ENCODE measurements at places on chromosomes 7 and 10.

DNA sequence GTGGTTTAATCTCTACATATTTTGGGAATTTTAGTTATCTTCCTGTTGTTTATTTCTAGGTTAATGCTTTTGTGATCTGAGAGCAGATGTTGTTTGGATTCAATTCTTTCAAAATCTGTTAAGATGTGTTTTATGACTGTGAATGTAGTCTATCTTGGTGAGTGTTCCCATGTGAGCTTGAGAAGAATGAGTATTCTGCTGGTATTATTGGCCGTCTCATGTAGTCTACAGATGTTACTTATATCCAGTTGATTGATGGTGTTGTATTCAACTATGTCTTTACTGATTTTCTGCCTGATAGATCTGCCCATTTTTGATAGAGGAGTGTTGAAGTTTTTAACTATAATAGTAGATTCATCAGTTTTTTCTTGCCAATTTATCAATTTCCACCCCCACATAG lies 141.4 kb upstream of the FOXP2 start:
- no peak for DNase-seq

DNA sequence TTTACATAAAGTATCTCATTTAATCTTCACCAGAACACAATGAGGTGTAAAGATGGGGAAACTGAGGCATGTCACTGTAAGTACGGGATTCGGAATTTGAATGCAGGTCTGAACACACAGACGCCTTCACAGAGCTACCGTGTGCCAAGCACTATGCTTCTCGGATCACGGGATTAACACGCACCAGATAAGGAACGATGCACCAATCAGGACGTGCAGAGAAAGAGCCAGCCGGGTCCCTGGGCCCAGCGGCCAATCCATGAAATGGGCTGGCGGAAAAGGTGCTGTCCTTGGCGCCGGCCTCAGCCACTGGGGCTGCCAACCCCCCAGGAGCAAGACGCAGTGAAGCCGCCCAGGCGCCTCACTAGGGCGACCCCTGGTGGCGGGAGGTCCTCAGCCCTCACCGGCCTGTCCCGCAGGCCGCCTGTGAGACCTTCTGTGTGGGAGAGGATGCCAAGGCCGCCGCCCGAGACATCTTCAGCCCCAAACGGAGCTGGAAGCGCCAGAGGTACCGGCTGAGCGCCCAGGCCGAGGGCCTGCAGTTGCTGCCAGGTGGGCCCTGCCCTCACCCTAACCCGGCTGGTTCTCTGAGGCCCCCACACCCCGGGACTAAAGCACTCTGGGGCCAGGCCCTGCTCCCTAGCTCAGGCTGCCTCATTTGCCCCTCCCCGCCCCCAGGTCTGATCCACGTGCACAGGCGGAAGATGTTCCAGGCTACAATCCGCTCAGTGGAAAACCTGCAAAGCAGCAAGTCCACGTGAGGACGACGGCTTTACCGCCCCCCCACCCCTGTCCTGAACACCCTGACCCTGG lies 15.6 kb downstream of the ATG9B start:
- DNase-seq = no peak

GRCh38 chr7:96992192-96993005 lies 13.0 kb upstream of the DLX6 start:
- no peak for DNase-seq

DNA sequence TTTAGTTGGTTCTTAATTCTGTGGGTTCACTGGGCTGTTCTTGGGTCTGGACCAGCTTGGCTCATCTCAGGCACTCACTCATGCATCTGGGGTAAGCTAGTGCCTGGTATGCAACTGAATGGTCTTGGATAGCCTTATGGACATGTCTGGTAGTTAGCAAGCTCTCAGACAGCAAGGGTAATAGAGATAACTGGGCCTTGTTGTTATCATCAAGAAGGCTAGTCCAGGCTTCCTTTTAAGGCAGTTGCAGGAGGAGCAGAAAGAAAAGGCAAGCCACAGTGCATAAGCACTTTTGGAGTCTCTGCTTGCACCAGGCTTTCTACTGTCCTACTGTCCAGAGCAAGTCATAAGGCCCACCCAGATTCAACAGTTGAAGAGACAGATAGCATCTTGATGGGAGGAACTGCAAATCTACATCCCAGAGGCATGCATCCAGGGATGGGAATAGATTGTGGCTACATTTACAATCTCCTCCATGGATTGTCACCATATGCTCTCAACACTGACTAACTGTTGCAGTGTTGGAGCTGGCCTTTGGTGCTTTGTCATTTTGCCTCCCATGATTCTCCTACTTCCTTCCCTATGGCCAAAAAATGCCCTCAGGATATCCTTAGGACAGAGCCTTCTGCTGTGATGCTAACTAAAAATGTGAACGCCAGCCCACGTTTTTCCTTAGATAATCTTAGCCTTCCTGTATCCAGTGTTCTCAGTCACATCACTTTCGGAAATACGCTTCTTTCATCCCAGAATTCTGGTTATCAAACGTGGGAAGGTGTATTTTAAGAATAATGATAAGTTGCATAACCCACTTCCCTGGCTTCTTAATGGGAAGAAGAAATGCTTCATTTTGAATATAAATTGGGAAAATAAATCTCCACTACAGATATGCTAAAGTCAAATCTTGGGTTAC lies 3.6 kb downstream of the GIMAP4 start:
- DNase-seq = no peak

DNA sequence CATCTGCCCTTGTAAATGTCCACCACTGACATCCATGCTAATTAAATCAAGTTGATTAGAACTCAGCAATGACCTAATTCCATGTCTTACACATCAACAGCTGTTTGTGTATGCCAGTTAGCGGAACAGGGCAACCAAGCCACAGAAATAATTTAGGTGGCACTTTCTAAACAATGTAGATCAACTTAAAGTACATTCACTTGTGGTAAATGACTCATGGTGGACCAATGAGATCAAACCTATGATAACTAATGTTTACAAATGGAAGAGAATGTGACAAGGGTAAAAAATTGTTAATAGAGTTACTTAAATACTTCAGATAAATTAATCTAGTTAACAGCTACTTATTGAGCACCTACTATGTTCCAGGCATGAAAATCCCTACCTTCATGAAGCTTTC lies 63.1 kb upstream of the ICA1 start:
- DNase-seq = no peak

GRCh38 chr7:99365318-99366141 lies 9.0 kb upstream of the ARPC1B start:
- DNase-seq = no peak

DNA sequence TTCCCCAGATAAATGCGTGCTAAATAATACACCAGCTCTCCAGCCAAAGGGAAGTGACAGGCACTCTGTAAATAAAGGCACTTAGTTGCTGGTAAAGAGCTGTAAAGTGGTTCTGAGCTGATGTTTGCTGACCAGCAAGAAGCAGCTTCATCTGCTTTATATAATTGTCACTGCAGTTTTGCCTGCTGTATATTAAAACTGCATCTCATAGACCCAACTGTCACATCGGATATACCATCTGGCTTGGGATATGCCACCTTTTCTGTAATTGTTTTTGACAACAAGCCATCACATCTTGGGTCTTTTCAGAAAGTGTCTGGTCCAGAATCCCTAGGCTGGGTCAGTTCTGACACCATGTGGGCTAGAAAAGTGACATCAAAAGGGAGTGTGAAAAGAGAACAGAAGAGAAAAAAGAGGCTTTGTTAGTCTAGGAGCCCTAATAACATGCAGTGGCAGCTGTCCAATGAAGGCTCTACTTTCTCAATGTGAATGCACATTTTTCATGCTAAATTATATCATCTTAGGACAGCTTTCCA lies 697.6 kb downstream of the KCNMA1 start:
- no peak for DNase-seq

DNA sequence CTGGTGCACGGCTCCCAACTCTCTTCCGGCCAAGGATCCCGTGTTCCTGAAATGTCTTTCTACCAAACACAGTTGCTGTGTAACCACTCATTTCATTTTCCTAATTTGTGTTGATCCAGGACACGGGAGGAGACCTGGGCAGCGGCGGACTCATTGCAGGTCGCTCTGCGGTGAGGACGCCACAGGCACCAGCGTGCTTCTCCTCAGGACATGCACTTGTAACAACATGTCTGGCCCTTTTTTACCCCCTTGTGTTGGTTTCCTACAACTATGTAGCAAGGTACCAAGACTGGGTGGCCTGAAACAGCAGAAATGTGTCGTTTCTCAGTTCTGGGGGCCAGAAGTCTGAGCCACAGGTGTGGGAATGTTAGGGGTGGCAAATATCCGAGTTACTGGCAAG lies 18.2 kb downstream of the CALML5 start:
- no peak for DNase-seq

GRCh38 chr10:98353170-98353569 lies 61.8 kb downstream of the PYROXD2 start:
- DNase-seq = no peak

DNA sequence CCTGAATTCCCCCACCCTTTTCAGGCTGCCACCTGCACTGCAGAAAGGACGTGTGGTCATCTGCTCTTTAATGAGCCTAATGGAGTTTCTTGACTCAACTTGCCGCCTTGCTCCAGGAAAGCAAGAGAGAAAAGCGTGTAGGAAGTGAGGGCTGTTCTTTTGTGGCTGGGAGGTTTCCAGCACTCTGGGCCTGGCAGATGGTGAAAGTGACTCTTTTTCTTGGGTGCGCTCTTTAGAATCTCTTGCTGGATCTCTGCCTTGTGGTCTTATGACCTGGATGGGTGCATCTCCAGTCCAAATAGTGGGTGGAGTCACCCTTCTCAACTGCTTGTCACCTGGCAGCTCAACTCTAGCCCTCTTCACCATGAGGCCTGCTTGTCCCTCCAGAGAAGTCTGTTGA lies 244.0 kb downstream of the SORCS1 start:
- no peak for DNase-seq

DNA sequence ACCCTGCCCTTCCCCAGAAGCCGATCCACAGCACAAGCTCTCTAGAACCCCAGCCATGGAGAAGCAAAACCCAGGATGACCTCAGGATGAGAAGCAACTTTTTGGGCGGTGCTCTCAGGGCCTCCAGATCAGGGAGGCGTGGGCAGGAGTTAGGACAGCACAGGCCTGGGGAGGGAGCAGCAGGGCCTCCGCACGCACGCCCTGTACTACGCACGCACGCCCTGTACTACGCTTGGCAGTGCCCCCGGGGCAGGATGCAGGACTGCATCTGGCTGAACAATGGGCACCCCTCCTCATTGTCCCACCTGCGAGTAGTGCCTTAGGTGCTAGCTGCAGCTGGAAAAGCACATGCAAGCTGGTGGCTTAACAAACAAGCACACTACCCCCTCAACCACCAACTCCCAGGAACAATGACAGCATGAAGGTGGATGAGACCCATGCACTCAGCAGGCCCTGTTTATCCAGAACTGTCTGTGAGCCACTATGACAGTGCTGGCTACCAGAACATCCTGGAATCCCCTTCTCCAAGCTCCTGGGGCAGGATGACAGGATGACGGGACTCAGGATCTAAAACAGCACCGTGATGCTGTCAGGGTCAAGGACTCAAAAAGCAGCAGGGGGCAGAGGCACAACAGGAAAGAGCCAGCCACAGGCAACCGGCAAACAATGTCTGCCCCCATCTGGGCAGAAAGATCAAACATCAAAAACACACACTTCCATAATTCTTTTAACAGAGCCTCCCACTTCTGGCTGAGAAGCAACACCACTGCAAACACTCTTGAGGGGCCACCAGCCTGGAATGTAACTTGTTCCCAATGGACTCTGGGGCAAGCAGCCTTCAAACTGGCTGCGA lies 11.8 kb downstream of the PODXL start:
- no peak for DNase-seq

GRCh38 chr7:106421181-106421762 lies 136.5 kb upstream of the NAMPT start:
- DNase-seq = peak; percentile 95

DNA sequence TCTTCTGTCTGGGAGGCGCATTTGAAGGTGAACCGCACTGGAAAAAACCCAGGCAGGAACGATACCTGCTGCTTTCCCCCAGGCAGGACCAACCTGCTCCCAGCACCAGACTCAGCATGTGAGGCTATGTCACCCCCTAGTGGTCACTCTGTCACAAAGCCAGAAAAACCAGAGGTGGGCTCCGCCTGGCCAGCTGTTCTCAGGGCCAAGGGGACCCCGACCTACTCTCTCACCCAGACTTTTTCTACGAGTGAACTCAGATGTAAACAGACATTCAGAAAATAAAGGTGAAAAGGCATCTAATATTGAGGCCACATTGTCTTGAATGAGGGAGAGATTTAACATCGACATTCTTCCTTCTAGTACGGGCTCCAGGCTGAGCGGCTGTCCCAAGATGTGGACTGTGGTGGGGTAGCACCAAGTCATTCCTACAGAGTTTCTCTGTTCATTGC lies 117.3 kb downstream of the PRKAG2 start:
- no peak for DNase-seq

DNA sequence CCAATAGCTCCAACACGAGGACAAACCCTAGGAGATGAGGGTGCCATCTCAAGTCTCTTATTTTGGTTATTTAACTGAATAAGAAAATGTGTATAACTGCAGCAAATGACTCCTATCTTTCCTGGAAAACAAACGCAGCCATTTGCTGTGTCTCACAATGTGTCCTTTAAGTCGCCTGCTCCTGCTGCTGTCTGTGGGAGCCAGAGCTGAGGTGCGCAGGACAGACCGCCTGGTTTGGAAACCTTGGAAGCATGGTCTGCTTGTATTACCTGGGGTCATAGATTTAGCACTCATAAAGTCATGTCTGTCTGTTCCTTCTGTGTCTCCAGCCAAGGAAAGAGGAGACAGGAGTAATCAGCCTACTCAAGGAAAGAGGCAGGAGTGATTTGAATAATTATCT lies 760.2 kb downstream of the GRID1 start:
- no peak for DNase-seq

DNA sequence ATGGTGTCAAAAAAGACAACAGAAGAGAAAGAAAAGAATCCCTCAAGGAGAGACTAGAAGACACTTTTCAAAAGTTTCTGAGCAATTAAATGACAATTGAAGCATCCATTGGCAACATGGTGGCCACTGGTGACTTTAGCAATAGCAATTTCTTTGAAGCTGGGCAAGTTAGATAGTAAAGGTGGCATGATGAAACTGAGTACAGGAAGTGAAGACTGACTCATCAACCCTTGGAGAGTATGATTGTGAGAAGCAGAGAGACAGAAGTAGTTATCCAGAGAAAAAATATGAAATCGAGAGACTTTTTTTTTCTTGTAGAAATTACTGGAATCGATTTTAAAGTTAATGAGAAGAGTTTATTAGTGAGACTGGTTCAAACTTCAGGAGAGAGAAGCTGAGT lies 52.5 kb downstream of the DGKB start:
- DNase-seq = no peak
